ENCODE measurements at places on chromosomes 3 and 15.

DNA sequence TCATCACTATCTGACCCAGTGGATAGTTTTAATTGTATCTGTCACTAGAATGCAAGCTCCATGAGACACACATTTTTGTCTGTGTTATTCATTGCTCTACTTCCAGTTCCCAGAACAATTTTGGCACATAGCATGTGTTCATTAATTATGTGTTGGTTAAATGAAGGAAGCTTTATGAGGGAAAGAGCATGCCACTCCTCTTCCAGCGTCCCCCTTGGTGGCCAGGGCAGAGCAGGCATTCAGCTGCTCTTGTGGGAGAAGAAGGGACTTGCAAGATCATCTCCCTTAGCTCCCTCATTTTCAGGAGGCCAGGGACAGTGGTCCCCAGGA is 489 bp upstream of the GALNT15 start:
- no peak for DNase-seq

DNA sequence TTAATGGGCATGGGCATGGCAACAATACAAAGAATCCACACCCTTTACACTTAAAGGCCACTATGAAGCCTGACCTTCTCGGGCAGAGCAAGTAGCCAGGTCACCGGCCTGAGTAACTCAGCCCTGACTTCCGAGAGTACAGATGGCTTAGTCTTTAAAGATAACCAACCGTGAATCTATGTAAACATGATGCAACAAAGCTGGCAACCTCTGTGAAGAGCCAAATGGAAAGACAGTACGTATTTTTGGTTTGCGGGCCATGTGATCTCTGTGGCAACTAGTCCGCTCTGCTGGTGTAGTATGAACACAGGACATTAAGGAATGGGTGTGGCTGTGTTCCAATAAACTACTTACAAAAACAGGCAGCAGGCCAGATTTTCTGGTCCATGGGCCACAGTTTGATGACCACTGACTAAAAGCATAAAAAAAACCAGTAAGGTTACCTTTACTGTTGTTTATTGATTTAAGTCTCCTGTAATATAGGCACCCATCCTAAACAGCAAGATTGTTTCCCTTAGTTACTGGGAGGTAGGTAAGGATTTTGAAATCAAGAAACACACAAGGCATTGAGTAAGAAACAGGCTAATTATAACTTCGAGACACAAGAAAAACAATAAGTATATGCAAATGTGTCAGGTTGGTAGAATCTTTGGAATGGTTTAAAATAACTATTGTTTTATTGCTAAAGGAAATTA is 14.5 kb downstream of the RIOX2 start:
- DNase-seq = no peak

DNA sequence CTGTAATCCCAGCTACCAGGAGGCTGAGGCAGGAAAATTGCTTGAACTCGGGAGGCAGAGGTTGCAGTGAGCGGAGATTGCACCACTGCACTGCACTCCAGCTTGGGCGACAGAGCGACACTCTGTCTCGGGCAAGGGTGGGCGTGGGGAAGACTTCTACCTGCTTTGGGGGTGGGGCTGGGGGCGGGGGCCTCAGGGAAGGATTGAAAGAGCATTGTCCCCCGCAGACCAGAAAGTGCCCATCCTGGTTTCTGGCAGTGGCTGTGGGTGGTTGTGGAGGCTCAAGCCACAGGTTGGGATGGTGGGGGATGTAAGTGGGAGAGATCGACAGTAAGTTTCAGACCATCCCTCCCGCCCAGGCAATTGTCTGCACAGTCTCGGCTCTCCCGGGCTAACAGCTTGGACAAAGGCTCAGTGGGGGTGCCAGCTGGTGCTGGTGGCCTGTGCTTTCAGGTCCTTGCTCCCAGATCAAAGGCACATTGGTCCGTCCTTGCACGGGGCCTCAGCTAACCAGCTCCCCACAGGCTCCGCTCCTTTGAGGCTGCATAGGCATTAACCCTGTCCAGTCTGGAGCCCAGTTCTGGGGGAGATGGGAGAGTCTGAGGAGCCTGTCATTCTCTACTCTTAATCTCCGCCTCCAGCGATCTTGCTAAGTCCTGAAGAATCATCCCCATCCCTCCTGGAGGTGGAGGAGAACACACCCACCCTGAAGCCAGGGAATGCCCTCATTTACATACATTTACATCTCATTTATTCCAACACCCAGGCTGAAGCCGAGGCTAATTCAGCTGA is 8.6 kb downstream of the SCN5A start:
- no peak for DNase-seq

- no peak for DNase-seq
These were observed 6.7 kb upstream of the PFN2 start for GRCh38 chr3:149977386-149977785.

GRCh38 chr15:93831641-93832040 is 399.7 kb upstream of the MCTP2 start:
- no peak for DNase-seq

- no peak for DNase-seq
These were observed 182.1 kb upstream of the TSC22D2 start for GRCh38 chr3:150225986-150226385.

DNA sequence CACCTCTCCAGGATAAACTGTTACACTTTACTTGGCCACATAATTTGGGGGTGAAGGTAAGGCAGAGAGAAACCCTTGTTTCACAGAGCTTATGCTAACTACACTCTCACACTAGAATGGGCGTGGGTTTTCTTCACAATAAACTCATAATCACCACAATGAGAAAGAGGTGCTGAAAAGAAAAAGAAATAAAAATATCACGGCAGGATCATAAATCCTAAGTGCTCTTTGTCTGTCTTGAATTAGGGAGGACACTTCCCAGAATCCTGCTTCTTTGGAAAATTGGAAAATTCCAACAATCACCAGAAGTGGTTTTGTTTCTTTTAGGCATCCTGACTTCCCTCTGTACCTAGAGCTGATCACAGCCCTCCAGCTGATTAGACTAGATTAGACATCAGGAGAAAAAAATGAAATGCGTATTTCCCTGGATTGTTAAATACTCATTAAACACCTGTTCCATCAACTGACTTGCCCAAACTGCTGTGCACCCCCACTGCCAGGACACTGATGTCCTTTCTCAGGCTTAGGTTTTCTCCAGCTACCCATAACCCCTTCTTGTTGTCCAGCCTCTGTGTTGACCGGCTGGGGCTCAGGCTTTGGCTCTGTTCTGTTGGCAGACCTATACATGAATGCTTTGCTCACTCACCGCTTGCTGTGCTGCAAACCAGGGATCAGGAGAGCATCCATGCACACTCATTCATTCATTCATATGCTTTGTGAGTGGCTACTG is 41.6 kb upstream of the ACKR4 start:
- no peak for DNase-seq

DNA sequence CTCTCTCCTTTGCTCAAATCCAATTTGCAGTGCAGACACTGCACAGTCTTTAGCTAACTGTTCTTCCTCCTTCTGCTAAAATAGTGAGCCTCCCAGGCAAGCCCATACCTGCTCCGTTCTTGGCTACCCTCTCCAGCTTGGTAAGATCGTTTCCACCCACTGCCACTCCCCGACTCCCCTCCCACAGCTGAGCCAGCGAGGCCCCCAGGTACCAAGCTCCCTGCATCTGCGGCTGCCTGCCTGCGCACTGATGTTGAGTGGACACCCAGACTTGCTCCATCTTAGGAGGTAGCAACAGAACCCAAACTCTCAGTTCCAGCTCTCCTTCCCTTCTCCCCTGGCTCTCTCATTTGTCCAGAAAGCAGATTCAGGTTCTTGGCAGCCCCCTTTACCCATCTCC is 7.9 kb upstream of the TNK2 start:
- no peak for DNase-seq

DNA sequence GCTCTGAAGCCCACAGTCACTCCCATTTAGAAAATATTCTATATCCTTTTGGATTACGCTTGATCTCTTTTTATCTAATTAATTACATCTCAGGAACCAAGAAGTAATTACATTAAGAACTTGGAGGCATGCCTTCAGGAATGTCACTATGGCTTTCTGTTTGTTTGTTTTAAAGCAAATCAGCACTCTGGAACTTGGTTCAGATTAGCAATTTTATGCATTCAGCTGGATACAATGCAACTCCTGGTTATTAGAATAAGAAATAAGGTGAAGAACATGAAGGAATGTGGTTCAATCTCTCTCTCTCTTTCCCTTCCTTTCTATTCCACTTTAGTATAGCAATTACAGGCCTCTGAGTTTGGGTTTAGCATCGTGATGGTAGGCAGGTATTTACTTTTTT is 235.8 kb downstream of the FHIT start:
- no peak for DNase-seq

- DNase-seq = no peak
These were observed 445.9 kb downstream of the MCTP2 start for GRCh38 chr15:94677202-94677790.

DNA sequence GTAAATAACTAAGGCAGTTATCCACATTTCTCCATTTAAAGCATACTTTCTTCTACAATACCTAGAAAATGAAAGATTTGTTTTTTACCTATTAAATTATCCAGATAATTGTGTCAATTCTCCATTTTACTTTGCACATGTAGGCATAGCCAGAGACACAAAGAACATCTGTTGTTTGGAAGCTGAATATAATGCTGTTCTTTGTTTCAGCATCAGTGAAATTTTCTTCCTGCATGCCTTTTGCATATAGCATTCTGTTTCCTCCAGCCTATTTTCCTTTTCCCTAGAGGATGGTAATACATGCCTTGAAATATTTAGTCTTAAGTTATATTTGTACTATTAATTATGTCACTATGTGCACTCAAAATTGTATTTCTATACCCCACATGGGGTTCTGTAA is 233.7 kb downstream of the CNTN6 start:
- DNase-seq = no peak

DNA sequence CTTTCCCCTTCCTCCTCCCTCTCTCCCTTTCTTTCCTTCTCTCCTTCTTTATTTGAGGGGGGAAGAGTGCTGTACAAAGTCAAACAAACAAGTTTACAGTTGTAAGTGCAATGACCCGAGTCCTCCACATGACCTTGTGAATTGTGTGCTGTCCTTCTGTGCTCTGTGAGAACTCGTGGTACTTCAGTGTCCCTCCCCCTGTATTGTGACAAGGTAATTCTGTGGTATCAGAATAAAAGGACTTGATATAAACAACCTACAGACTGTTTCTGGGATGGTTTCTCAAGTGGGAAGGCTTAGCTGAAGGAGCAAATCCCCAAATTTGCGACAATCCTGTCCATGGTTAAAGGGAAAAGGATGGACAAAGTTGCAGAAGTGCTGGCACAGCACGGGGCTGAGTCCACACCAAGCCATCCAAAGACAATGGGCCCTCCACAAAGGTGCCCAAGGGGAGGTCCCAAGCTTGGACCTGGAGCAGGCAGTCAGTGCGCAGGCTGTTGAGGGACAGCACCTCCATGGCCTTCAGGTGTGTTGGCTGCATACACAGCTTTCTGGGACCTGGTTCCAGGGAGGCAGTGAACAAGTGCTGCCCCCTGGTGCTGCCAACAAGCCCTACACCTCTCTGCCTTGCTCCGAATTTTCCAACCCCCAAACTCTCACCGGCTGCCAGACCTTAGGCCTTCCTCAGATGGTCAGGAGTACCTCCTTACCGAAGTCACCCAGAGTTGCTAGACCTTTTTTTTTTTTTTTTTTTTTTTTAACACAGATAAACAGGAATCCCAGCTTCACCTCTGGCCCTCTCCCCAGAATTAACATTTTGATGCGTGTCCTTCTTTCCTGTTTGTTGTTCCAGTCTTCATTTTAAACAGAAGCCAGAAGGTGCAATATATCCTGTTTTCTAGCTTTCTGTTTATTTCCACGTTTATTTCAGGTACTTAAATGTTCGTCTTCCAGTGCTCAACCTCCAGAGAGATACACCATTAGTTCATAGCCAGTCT is 2.6 kb upstream of the APEH start:
- DNase-seq = no peak

DNA sequence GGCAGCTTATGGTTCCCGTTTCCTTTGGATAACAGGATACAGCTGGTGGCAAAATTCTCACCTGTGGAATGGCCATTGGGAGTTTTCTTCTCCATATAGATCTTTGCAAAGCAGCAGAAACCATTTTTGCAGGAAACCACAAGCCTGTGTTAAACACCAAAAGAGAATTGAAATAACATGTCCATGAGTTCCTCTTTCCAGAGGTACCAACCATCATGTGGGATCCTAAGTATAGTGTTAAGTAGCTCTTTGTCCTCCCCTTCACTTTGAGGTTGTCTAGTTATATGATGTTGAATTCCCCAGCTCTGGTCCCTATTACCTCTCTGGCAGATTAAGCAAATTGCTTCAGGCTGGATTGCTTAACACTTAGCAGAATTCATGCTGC is 94.9 kb downstream of the AKAP13 start:
- DNase-seq = peak; percentile 89

GRCh38 chr3:65992106-65992505 is 46.6 kb downstream of the MAGI1 start:
- no peak for DNase-seq

- no peak for DNase-seq
These were observed 11.9 kb downstream of the MKRN2 start for GRCh38 chr3:12568747-12569146.

DNA sequence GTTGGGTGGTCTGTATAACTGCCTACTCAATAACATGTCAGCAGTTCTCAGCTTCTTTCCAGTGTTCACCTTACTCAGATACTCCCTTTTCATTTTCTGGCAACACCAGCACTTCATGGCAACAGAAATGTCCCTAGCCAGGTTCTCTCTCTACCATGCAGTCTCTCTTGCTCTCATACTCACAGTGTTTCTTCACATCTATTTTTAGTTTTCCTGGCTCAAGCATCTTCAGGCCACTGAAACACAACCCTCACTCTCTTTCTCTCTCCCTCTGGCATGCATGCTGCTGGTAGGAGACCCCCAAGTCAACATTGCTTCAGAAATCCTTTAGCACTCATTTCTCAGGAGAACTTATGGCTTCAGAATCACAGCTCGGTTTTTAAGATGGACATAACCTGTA is at the start of gene CAPN3:
CAPN3 (plus strand) TSS at position 253 of the 400 bp plus-strand sequence. CDS start 305 bp downstream, outside the sequence.
- no peak for DNase-seq

GRCh38 chr3:162391301-162391700 is 894.7 kb downstream of the OTOL1 start:
- no peak for DNase-seq

- no peak for DNase-seq
These were observed 92.2 kb downstream of the MYLK start for GRCh38 chr3:123791898-123792297.

DNA sequence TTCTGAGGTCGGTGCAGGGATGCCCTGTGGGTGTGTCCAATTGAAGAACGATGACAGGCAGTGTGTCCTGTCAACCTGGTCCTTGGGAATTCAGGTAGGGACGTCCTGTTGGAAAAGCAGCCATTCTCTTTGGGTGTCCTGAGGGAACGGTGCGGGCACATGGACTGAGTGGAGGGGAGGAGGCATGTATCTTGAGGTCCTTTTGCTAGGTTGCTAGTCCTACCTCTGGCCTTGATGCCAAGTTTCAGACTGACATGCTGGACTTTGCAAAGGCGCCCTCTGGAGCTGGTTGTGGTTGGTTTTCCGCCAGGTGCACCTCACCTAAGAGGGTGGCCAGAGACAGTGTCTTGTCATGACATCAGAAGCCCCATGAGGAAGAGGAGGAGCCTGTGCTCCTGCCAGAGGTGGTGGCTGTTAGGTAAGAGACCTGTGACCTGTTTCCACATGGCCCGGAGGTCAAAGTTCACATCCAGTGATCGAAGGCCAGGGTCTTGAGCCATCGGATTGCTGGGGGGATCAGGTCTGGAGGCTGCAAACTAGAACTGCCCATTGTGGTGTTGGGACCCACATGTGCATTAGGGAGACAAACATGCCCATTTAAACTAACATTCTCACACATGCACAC is 106.3 kb downstream of the SNRPN start:
- DNase-seq = no peak

- no peak for DNase-seq
These were observed 3.1 kb upstream of the TRA2B start for GRCh38 chr3:185940951-185941350.

GRCh38 chr3:159356606-159357005 is 554.8 kb downstream of the MFSD1 start:
- DNase-seq = no peak
